Cerebellum (tissue), 4 donors: ENCODE measurements at places on chromosomes 5 and 9.
A peak's percentile ranks its signal among the peaks of the same experiment; 100 is the strongest.

- no peak for DNase-seq
Observed at GRCh38 chr5:78719504-78720219, 71.1 kb upstream of the LHFPL2 start.

DNA sequence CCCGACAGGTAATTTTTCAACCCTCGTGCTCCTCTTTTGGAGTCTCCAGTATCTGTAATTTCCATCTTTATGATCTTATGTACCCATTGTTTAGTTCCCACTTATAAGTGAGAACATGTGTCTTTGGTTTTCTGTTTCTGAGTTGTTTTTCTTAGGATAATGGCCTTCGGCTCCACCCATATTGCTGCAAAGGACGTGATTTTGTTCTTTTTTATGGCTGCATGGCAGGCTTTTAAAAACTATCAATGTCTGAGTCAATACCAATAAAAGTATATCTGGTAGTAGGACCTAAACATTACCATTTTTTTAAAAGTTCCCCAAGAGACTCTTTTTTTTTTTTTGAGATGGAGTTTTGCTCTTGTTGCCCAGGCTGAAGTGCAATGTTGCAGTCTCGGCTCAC is 3.9 kb upstream of the SLC26A2 start:
- DNase-seq = no peak

DNA sequence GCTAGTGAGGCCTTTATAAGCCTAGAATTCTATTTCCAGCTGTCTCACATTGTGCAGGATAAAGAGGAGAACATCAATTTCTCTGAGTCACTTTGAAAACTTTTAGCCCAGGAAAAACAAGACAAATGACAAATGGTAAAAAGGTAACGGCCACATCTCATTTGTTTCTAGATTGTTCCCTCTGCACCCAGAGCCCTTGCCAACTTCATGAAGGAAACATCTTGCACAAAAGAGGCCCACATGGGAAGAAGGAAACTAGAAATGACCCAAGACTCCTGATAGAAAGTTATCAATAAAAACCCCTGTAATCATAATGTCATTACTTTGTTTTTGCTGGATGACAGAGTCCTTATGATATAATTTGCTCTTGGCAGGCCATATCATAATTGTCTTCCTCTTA is 5.3 kb downstream of the DPYSL3 start:
- DNase-seq = no peak

- no peak for DNase-seq
Observed at GRCh38 chr5:104186100-104186499, 623.5 kb upstream of the NUDT12 start.

- DNase-seq = no peak
Observed at GRCh38 chr5:181028032-181028819, 11.8 kb upstream of the BTNL9 start.

DNA sequence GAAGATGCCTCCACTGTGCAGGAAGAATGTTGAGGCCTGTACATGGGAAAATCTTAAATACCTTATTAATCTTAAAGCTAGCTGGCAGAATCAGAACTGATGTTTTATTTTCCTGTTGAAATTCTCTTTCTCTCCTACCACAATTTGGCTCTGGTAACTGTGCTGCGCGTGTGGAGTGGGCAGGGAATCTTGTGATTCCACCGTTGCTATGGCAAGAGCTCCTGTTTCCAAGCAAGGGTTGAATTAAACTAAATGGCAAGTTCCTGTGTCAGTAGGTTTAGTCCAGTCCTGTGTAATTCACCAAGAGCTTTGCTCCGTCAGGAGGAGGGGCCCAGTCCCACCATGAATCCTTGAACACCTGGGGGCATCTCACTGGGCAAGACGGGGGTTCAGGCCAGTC is 36.4 kb downstream of the NXNL2 start:
- DNase-seq = no peak

DNA sequence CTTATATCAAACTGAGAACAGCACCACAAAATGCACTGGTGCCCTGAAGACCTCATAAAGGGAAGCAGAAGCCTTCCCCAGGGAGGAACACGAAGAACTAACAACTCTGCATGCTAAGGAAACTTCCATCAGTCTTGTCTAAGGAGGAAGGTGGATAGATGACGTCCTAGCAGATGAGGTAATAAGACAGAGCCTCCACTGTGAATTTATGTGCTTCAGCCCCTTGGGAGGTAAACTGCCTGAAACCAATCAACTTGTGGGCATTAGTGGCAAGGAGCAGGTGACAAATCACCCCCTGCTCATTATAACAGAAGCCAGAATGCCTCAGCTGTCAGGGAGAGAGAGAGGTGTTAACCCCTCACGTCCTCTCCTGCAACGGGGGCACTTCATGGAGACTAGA is 48.9 kb upstream of the SPIN1 start:
- no peak for DNase-seq

DNA sequence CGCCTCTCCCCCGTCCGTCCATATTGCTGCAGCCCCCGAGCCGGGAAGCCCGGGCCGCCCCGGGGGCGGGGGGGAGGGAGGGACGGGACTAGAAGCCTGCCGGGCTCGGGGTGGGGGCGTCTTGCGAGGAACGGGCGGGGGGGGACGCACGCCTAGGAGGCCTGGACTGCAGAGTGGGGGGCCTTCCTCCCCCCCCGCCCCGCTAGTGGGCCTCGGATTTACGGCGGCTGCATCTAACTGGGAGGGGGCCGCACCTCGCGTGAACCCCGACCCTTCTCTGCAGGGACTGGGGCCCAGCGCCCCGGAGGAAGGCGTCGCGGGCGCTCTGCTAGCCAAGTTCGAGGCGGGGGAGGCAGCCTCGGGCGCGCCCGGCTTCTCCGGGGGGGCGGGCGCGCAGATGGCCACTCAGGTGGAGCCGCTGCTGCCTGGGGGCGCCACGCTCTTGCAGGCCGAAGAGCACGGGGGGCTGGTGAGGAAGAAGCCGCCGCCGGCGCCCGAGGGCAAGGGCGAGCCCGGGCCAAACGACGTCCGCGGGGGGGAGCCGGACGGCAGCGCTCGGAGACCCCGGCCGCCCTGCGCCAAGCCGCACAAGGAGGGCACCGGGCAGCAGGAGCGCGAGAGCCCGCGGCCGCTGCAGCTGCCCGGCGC is at the start of gene LARP1:
Gene LARP1, plus strand, starts transcription at position 17 of the 648 bp plus-strand sequence. Its CDS starts 381 bp downstream, at position 398.
- DNase-seq = peak; percentile 53

- DNase-seq = peak; percentile 64
Observed at GRCh38 chr9:132409828-132410528, at the start of gene CFAP77. Gene CFAP77 (plus strand): TSS chr9:132410211. CDS start chr9:132410272, 61 bp downstream.

DNA sequence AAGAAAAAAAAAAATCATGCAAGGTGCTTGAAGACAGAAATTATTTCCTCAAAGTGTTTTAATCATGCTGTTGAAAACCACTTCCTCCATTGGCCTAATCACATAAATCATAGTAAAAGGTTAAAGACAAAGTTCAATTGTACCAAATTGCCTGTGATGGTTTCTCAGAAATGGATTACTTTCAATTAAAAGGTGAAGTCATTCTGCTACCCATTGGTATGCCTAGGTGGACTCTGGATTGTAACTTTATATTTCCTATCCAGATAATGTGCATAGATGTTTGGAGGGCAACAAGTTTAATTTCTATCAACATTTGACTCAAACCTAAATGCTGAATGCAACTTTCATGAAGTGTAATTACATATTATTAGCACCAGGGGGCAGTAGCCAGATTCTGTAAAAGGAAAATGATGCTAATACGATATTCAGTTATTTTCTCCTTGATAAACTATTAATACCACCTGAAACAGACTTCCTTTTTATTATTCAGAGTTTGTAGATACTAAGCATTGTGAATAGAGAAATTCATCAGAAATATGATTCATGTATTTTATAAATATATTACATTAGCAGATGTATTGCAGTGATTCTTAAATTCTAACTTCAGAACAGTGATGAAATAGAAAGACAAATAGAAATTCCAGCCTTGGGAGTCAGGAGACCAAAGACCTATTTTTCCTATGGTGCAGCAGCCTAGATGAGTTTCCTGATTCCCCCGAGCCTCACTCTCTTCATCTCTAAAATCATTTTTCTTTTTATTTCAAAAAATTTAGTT is 148.2 kb downstream of the CAAP1 start:
- no peak for DNase-seq

GRCh38 chr5:171639205-171639621 is 146.4 kb upstream of the SMIM23 start:
- DNase-seq = no peak

DNA sequence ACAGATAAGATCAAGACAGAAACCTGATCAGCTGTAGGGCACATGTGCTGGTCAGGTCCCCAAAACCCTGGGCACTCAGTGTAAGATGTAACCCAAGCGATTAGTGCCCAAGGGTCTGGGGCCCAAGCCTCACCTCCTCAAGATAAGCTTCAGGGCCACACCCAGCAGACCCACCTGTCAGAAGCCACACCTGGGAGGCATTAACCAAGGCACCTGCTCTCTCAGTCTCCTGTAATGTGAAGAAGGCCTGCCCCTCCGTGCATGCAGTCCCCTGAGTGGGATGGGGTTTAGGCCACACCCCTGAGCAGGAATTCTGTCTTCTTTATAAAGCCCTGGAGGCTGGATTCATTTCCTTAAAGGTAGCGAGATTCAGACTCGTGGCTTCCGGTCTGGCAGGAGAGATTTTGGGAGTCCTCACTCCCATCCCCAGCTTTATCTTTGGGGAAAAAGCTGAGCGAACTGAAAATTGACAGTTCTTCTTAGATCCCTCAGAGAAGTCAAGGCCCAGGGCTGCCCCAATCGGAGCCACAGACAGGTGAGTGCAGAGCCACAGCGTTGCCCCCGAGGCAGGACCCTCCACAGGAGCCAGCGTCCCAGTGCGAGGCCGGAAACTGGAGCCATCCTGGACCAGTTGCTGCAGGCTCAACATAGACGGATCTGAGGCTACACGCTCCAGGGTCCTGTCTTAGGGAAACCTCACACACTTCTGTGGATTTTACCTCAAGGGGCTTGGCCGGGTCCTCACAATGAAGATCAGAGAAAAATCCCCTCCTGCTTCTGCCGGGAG is 357.6 kb upstream of the IRX4 start:
- DNase-seq = no peak

GRCh38 chr5:175729829-175730277 is 72.0 kb downstream of the HRH2 start:
- DNase-seq = peak; percentile 93

GRCh38 chr9:79764374-79764773 is 192.6 kb downstream of the TLE4 start:
- DNase-seq = peak; percentile 31

- no peak for DNase-seq
Observed at GRCh38 chr9:3992222-3992621, 307.6 kb downstream of the GLIS3 start.

GRCh38 chr5:57189515-57189914 is 15.7 kb downstream of the GPBP1 start:
- DNase-seq = no peak

- DNase-seq = no peak
Observed at GRCh38 chr5:131394128-131394527, 130.3 kb downstream of the CDC42SE2 start.

DNA sequence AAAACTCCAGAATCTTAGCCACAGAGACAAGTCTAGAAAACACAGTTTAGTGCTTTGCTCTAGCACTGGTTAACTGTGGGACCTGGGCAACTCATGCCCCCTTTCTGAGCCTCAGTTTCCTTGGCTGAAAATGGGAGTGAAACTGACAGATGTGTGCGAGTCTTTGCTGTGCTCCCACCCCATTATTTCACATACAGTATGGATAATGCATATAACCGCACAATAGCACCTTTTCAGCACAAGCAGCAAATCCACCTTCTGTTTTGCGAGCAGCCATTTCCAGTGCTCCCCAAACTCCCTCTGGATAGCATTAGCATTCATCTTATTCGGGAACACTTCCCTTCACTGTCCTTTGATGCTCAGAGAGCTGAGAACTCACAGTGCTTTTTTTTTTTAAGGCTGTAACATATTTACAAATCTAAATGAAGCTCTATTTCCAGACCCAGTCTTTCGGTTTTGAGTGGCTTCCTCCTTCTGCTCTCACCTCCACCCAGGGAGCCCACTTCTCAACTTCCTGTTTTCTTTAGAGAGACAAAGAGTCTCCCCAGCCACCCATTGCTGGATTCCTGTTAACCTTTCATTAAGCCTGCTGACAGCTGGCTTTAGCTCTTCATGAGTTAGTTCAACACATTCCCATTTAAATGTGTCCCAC is 49.2 kb downstream of the TIMD4 start:
- DNase-seq = no peak

GRCh38 chr9:97860451-97861147 is 7.6 kb downstream of the FOXE1 start:
- DNase-seq = no peak

DNA sequence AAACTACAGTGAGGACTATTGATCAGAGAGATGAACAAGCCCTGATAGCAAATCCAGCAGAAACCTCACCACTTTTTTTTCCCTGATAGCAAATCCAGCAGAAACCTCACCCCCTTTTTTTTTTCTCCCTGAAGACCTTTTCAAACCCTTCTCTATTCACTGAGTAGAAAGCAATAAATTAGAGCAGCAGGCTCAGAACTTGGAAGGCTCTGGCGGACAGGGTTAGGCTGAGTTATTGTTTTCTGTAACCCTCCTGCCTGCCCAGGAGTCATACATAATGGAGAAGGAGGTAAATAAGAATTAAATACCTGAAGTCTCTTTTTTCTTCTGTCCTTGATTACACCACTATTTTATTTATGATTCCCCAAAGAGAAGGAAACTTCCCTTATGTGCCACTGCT is 136.3 kb upstream of the SNX2 start:
- no peak for DNase-seq

- DNase-seq = no peak
Observed at GRCh38 chr5:142346706-142347105, 21.9 kb upstream of the SPRY4 start.

DNA sequence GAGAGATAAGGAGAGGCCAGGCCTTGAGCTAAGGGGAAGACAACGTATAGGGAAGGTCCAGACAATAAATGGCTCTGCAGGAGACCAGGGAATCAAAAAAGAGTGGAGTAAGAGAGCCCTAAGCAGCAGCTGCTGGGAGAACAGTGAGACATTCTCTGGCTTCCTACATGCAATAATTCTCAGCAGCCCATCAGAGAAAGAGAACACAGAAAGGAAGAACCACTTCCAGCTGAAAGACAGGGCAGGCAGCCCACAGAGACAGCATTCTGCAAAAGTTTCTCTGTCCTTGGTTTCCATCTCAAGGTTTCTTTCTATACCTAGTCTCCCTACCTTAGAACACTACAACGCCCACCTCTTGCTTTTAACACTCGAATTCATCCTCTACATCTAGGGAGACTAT is 189.9 kb downstream of the DEPDC1B start:
- DNase-seq = no peak

DNA sequence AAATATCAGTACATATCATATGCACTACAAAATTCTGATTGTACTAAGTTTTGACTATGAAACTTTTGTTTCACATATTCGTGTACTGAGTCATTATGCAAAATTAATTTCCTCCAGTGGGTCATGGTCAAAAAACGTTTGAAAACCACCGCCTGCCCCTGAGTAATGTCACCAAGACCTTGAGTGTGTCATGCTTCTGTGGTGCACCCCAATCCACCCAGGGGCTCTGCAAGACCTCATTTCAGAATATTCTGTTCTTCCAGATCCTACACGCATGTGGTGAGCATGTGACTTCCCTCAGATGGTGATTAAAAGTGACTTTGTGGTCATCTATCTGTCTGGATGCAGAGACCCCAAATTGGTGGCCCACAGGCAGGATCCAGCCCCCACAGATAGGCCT is 31.0 kb downstream of the ABLIM3 start:
- DNase-seq = no peak

- DNase-seq = no peak
Observed at GRCh38 chr9:124676159-124676551, 95.0 kb downstream of the NR6A1 start.

- no peak for DNase-seq
Observed at GRCh38 chr9:131965103-131965502, 114.6 kb downstream of the MED27 start.
